Activated T-helper 2 cell treated with anti-CD3 and anti-CD28 coated beads, Interferon-gamma antibody, Interleukin-2, Interleukin-4, amounts not matched to agents 10 μg/mL and 5 μg/mL and 100 μg/mL, durations not matched to agents 14 hours and 24 hours and 36 hours (primary cell): ENCODE measurements at places on chromosomes 2 and 18. TPM values are rescaled to one million over a fixed set of nuclear protein-coding genes. Genes with fewer than 3 reads are reported as not detected.

Gene REG3G
- total RNA-seq, result not detected in 2 replicates

Gene ZFP36L2
- total RNA-seq, result 114 TPM in 2 replicates

Gene TEKT4
- total RNA-seq, result 0.34 TPM in 1 of 2 replicates, not detected in the other

Gene UGT1A3
- not detected in 2 replicates for total RNA-seq

Gene ATP6V1B1
- not detected in 2 replicates for total RNA-seq

Gene KCNIP3
- total RNA-seq, result 0.21 and 0.39 TPM in 2 replicates

Gene EFHD1
- 0.16 and 0.48 TPM in 2 replicates for total RNA-seq

Gene GFPT1
- 55.7 and 56.6 TPM in 2 replicates for total RNA-seq

Gene DNAJC5G
- total RNA-seq, result not detected in 2 replicates

Gene DAPL1
- not detected in 2 replicates for total RNA-seq

Gene MYO7B
- total RNA-seq, result 0.07 and 0.30 TPM in 2 replicates

DNA sequence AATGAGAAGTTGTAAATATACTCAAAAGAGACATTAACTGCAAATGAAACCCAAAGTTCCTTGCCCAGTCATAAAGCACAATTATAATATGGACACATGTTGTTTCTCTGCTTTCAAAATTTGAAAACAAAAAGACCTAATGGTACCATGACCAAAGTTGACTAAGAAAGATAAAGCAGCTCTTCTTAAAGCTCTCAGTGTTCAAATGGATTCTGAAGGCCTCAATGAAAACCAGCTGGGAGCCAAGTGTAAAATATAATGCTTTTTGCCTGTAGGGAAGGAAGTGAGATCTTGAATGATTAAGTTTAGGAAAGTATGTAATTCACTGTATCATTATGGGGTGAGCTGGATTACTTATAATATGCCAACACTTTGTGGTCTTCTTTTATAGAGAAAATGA lies 178.6 kb downstream of the SATB2 start:
- DNase-seq, result no peak

GRCh38 chr2:85976106-85976920 lies 87.5 kb upstream of the ST3GAL5 start:
- no peak for DNase-seq

DNA sequence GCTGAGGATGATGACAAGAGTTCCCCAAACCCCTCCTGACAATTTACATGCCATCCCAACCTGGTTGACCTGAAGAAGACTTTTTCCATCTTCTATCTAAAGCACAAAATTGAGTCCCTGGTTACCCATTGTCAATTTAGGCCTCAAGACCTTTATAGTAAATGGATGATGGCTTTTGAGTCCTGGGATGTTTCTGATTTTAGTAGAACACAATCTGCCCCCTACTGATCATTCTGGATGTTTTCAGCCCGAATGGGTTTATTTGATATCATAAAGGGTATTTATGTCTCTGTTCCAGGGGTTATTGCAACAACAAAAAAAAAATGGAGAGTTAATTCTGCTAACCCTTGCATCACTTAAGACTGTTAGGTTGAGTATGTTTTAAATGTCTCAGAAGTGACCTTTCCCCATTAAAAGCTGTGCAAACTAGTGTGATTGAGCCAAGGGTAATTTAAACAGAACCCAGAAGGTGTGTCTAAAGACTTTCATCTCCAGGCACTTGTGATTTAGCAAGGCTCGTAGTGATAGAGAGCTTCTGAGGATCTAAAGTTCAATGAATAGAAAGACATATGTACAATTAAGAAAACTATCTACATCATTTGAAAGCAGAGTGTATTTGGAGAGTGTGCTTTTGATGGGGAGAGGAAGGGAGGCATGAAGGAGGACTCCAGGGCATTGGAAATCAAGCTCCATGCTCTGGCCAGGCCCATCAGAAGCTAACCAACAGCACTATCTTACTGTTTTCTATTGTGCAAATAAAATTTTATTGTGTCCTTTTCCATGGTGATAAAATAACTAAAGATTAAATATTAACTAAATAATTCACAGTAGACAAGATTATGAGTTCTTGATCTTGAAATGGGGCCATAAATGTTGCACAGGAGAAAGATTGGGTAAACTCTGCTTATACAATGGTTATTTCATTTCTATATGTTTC lies 96.6 kb upstream of the NOSTRIN start:
- DNase-seq, result no peak

GRCh38 chr2:26314243-26314642 lies 31.7 kb upstream of the SELENOI start:
- no peak for DNase-seq

DNA sequence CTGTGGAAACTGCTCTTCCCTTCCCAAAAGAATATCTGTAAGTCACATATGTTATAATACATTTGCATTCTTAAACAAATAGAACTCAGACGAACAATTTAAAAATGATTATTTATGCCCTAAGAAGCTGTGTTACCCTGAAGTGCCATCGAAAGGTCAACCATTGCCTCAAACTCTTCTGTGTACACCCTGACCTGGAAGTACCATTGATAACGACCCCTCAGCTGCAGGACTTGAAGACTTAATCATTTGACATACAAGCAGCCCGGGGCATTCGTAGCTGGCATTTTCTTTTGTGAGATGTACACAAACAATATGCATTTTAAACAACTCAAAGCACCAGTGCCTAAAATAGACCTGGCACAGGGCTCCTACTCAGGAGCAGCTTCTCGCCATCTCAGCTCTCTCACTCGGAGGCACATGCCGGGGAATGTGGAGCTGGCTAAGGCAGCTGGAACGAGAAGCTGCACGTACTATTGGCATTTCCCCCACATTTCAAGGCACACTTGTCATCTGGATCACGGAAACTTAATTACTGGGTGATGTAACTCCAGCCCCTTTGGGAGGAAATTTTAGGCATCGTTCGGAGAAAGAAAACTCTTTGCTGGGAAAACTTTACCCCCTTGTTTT lies 170.0 kb upstream of the GALNT5 start:
- DNase-seq, result no peak

GRCh38 chr18:60209042-60209441 lies 163.5 kb downstream of the MC4R start:
- no peak for DNase-seq

GRCh38 chr18:29608982-29609381 lies 1432.1 kb upstream of the CDH2 start:
- DNase-seq, result no peak

DNA sequence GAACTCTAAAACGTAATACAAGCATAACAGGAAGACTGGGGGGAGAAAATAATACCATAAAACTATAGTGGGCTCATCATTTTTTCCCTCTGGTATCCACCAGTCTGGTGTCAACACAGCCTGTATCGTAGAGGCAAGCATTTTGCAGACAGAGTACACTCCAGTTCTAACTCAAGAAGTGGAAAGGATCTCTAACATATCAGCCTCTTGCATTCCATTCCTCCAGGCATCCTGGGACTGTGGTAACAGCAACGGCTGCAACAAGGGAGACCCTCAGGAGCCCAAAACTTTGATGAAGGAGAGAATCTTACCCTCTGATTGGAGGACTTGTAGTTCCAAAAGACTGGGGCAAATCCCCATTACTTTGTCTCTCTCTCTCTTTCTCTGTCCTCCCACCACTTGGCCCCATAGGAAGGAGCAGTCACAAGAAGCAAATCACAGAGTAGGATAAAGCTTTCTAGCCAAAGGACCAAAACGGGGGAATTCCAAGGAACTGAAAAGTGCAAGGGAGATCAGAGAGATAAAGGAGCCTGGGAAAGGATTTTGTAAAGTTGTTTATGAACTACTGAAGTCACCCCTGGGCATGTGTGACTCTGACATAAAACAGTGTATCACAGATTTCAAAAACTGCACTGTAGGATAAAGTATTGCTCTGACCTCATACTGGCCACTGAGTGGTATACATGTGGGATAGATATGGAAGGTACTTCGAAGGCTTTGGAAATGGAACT lies 11.9 kb downstream of the FRZB start:
- no peak for DNase-seq

DNA sequence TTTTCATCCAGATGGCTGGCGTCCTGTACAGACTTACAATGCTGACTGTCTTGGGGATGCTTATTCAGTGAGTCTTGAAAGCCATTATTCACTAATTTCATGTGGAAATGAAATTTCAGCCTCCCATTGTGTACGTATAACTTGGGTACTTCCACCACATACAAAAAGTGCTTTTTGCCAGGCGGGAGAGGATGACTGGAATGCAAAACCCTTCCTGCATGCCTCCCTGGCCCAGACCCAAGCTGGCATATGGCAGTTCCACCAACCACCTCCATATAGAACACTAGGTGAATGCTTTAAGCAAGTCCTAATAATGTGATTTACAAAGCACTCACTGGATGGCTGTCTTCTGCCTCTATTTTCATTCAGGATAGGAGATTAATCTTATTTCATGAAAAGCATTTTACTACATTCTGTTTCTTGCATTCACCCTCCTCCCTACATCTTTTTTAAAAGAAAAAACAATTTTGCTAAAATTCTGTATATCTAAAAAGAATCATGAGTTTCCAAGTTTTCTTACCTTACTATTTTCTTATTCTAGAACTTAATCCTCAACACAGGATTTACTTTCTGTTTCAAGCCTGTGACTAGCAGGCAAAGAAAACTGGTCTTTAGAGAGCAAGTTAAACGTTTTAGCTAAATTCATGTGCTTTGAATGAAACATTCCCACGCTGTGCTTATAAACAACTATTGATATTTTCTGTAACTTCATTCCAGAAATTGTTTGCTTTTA lies 327.6 kb downstream of the NCKAP5 start:
- no peak for DNase-seq

GRCh38 chr18:55034742-55035141 lies 75.5 kb upstream of the CCDC68 start:
- no peak for DNase-seq

- DNase-seq, result no peak
Measured at GRCh38 chr2:57465967-57466366, 580.6 kb upstream of the VRK2 start.

- no peak for DNase-seq
Measured at GRCh38 chr18:26920644-26921043, 55.1 kb upstream of the AQP4 start.

- no peak for DNase-seq
Measured at GRCh38 chr2:216634370-216635148, 1.3 kb downstream of the IGFBP2 start.

DNA sequence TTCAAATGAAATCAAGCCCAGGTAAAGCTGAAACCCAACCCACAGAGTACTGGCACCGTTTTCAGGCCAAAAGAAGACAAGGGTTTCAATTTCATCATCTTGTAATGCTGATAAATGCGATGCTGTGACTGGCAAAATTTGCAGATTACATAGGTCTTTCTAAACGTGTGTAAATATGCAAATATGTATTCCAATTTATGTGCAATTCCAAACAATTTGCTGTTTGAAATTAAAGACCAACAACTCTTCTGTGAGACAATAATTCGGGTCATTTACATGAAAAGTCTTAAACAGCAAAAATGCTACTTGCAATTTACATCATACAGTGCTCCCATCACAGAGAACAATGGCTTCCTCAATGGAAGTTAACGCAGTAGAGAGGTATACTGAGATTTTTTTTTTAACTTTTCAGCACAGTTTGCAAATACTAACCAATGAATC lies 2.8 kb upstream of the ZNF532 start:
- no peak for DNase-seq

GRCh38 chr2:11532416-11533055 lies 1.3 kb upstream of the GREB1 start:
- DNase-seq, result no peak

DNA sequence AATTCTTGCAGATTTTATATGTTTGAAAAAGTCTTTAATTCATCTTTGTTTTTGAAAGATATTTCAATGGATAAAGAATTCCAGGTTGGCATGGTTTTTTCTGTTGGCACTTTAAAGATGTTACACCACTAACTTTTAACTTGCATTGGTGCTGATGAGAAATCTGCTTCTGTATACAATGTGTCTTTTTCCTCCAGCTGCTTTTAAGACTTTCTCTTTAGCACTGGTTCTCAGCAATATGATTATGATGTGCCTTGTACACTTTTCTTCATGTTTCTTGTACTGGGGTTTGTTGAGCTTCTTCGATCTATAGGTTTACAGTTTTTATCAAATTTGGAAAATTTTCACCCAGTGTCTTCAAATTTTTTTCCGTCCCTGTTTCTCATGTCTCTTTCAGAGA lies 29.2 kb downstream of the PECR start:
- DNase-seq, result no peak

- no peak for DNase-seq
Measured at GRCh38 chr2:195092341-195092740, 564.7 kb upstream of the SLC39A10 start.

GRCh38 chr2:211437396-211437795 lies 881.0 kb downstream of the CPS1 start:
- no peak for DNase-seq
